Central memory CD8-positive, alpha-beta T cell (primary cell): ENCODE measurements at places on chromosomes 16 and 17.
A peak's percentile ranks its signal among the peaks of the same experiment; 100 is the strongest.

DNA sequence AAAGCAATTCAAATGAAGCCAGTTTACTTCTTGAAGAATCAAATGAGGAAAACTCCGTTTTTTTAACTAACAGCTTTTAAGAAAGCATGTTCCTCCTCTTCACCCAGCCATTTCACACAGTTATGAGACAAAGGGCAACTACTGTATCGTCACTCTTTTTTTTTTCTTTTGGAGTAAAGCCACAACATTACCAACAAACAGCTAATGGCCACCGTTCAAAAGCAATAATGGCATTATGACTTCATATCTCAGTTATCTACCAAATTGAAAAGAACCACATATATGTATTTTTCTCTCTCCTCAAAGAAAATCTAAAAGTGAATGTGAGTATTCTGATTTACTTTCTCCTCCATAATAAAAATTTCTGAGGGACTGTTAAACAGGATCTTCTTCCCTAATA, 14.5 kb downstream of the GRB2 start:
- DNase-seq = no peak

- no peak for DNase-seq
Observed at GRCh38 chr17:36017799-36018198, at the start of gene CCL23. TSS of gene CCL23 (minus strand) at chr17:36017972. CDS start at chr17:36017897, 75 bp downstream.

- DNase-seq = peak; percentile 71
Observed at GRCh38 chr17:75778861-75779249, 5.8 kb upstream of the UNK start.

- no peak for DNase-seq
Observed at GRCh38 chr17:8823279-8823678, 24.1 kb upstream of the MFSD6L start.

DNA sequence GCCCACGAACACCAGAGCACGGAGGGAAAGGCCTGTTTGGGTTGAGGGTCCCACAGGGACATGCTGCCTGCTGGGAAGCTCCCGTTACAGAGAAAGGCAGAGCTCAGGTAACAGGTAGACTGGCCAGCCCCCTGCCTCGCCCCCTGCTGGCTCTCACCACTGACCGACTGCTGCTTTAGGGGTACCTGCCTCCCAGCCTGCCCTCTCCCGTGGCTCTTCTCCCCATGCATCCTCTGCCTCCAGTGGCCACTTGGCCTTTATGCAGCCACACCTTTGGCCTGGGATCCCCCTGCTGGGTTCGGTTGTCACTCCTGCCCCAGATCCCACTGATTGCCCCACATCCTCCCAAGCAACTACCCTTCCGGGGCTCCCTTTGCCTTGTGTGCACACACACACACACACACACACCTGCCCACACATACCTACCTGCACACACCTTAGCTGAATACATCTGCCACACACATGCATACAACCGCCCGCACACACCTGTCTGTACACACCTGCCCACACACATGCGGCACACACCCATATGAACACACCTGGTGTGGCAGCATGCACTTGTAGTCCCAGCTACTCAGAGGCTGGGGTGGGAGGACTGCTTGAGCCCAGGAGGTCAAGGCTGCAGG, 7.1 kb downstream of the MCRIP1 start:
- DNase-seq = no peak

GRCh38 chr17:371583-371982, 19.0 kb upstream of the RPH3AL start:
- no peak for DNase-seq

GRCh38 chr17:77036136-77036840, 104.5 kb upstream of the SEC14L1 start:
- no peak for DNase-seq

DNA sequence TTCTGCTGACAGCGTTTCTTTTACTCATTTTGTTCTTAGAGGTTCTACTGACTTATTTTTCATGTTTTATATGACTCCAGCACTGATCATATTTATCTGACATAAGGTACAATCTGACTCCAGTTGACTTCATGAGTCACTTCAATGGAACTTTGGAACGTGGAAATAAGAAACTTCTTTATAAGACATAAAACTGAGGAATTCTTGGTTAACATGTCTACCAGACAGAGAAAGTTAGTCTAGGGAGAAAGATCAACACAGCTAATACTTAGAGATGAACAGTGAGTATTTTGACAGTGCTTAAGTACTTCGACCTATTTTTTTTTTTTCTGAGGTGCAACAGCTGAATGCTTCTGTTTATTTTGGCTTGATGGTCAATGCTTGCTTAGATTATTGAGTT, 679.5 kb downstream of the KCNJ2 start:
- no peak for DNase-seq

DNA sequence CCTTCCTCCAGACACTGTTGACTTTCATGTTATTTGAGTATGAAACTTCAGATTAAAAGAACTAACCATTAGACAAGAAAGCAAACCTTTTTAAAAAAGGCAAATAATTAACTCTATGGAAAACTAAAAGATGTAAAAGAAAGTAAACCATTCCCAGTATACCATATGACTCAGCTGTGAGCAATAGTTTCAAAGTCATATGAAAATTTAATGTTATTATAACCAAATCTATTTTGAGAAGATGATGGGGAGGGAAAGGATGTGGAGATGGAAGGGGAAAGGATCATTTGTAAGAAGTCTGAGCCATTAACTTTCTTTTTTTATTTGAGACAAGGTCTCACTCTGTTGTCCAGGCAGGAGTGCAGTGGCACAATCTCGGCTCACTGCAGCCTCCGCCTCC, 131.8 kb downstream of the IRX5 start:
- no peak for DNase-seq
